ENCODE measurements at places on chromosomes 6 and 20.

DNA sequence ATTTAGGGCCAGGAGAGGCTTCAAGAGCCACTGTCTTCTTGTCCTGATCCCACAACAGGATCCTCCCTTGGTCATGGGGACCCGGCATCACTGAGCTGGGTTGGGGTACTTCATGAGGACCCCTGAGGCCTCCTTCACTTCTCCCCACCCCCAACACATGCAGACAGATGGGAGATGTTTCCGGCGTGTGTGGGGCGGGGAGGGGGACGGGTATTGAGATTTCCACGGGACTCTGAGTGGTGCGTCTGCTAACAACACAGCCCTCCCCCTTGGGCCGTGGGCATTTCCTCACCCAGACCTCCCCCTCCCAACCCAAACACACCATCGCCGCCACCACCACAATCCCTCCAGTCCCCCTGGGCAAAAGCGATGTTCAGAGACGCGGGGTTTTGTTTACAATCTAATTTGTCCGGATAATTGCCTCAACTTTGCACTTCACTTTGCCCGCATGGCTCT, 906 bp upstream of the FOXP4 start:
- DNase-seq, result no peak

- DNase-seq, result no peak
These were observed 337.4 kb upstream of the QKI start for GRCh38 chr6:163077134-163077533.

GRCh38 chr6:12340488-12340818, 50.3 kb downstream of the EDN1 start:
- no peak for DNase-seq

DNA sequence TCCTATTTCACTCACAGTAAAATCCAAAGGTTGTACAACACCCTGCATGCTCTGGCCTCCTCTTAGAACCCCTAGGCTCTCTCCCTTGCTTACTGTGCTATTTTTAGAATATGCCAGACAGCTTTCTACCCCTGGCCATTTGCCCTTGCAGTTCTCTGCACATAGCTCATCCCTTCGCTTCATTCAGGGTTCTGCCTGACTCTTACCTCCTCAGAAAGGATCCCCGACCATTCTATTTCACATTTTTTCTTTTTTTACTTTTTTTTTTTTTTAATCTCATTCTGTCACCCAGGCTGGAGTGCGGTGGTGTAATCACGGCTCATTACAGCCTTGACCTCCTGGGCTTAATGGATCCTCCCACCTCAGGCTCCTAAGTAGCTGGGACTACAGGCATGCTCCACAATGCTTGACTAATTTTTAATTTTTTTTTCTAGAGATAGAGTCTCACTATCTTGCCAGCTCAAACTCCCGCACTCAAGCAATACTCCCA, 33.6 kb downstream of the COMMD7 start:
- no peak for DNase-seq

GRCh38 chr6:122930252-122931180, 65.5 kb upstream of the CLVS2 start:
- no peak for DNase-seq

DNA sequence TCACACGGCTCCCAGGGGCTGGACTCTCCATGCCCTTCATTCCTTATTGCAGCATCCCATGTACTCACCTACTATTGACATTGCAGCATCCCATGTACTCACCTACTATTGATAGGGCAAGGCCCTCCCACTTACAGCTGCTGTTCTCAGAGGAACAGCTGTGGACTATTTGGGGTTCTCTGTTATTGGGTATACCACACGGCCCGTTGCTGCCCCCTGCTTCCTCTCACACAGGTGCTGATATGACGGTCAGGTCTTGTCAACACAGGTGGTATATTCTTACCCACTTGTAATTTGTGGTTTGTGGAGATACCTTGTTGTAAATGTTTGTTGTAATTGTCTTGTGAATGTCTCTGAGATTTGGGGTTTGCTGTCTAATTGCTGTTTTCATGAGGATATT, 18.8 kb downstream of the ALDH5A1 start:
- DNase-seq, result no peak

DNA sequence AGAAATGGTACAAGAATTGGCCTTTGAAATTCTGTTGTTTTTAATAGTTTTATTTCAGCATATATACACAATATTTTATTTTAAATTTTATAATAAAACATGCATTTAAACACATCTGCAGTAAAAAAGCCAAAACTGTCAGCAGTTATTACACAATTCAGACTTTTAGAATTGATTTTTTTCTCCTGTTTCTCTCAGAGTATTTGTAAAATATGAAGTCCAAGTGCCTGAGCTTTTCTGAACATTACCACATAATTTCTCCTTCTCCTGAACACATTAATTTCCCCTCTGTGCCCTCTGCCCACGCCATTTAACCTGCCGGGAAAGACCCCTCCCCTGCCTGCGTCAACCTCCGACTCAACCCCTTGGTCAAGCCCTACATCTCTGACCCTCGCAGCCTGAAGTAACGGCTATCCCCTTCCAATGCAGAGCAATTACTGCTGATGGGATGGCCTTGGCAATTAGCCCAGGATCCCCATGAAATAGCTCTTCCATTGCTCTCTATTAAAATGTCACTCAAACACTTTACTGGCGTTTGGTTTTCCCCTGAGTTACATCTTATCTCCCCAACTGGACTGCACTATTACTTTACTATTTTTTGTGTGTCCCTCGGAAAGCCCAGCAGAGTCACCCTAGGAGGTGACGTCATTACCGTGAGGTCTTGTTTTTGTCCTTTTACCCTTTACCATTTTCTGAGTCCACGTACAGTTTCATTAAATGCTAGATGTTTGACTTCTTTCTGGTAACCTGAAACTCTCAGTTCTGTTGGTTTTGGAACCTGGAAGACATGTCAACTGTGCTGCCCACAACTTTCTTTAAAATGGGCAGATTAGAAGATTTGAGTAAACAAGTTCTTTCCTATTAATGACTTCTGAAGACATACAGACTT, 146.7 kb upstream of the TAB2 start:
- no peak for DNase-seq

All from stimulated activated CD8-positive, alpha-beta memory T cell treated with anti-CD3 and anti-CD28 coated beads, Interleukin-15, amount 100 ng/mL, for 1 hour (primary cell).